ENCODE measurements at places on chromosomes 16 and 17. TPM values are rescaled to one million over a fixed set of nuclear protein-coding genes. Genes with fewer than 3 reads are reported as not detected.
A peak's percentile ranks its signal among the peaks of the same experiment; 100 is the strongest.

DNA sequence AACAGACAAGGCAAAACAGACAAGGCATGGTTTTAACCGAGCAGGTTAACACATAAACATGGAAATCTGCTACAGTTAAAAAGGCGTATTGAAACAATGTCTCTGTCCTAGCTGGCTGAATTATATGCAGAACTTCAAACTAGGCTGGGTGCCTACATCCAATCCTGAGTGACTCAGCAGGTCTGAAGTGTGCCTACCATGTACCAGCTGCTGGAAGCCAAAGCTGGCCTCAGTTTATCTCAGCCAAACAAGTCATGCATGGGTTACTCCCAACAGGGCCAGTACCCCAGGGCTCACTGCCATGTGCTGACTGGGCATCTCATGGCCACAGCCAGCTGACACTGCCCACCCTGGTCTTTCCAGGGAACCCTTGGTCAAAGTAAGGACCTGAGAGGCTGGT, 4.0 kb downstream of the C1QBP start:
- no peak overlapping the region for H3K27ac ChIP-seq
- H3K4me3 ChIP-seq: no peak overlapping the region
- 0 out of 2 replicates have a peak, but pooled peaks cover 1% of the 10 kb centered on the region for H3K36me3 ChIP-seq
- H3K4me1 ChIP-seq: no peaks in the 10 kb centered on the region
- no peak for DNase-seq
- H3K27me3 ChIP-seq: no peaks in the 10 kb centered on the region

The PLLP gene
- 53.0 TPM for total RNA-seq

The PPP1R1B gene
- not detected for total RNA-seq

The GABARAPL2 gene
- 82.6 TPM for total RNA-seq

The VWA3A gene
- total RNA-seq: not detected

The IL34 gene
- 0.49 TPM for total RNA-seq

- H3K36me3 ChIP-seq: no peaks in the 10 kb centered on the region
- DNase-seq: peak; percentile 43
- H3K27me3 ChIP-seq: no peaks in the 10 kb centered on the region
- no peak overlapping the region for H3K4me3 ChIP-seq
- no peak overlapping the region for H3K27ac ChIP-seq
- H3K4me1 ChIP-seq: peaks cover 24% of the 10 kb centered on the region
Observed at GRCh38 chr16:25065899-25066298, 45.6 kb upstream of the LCMT1 start.

The SLC52A1 gene
- not detected for total RNA-seq

DNA sequence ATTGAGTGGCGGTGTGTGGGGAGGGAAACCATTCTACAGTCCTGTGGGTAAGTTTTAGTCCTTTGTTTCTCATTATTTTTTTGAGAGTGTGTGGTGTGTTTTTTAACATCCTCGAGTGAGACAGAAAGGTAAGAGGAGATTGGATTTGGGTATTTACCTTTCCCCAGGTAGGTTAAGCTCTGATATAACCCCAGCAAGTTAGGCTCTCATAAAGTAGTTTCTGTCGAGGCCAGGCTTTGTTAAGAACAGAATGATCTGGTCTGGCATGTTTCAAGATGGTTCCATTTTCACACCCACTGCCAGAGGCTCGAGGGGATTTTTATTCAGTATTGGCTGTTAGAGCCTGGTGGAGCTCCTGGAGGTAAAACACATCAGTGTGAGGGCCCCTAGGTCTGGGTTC, 62.9 kb downstream of the BCAS3 start:
- peaks cover 5% of the 10 kb centered on the region for H3K4me1 ChIP-seq
- H3K27me3 ChIP-seq: no peaks in the 10 kb centered on the region
- no peak for DNase-seq
- no peaks in the 10 kb centered on the region for H3K36me3 ChIP-seq
- no peak overlapping the region for H3K27ac ChIP-seq

DNA sequence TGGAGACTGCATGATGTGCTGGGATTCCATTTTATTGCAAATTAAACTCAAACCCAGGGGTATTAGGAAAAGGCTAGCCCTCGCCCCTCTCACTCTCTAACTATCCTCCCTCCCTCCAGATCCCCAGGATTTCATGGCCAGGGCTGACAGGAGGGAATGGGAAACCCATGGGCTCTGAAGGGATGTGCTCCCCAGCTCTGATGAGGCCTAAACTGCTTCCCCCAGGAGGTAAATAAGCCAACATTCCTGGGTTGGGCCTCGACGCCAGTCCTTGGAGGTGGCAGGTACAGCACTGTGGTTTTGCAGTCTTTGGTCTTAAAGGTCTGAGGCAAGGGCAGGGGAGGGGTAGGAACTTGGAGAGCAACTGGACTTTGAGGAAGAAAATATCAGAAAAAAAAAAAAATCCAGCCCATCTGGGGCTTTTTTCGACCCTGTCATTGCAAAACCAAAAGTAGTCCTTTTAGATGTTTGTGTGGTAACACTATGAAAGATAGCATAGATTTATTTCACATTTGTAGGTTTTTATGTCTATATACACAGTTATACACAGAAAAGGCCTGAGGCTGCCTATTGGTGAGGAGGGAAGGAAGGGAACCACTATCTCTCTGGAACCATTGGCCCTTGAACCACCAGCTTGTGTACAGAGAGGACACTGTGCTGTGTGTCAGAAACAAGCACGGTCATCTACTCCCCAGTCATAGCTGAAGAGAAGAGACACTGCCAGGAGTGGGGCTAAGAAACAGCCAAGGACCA, 12.0 kb downstream of the C17orf113 start:
- no peak overlapping the region for H3K4me3 ChIP-seq
- H3K36me3 ChIP-seq: peaks cover 1% of the 10 kb centered on the region
- H3K27ac ChIP-seq: no peak overlapping the region
- no peaks in the 10 kb centered on the region for H3K4me1 ChIP-seq

DNA sequence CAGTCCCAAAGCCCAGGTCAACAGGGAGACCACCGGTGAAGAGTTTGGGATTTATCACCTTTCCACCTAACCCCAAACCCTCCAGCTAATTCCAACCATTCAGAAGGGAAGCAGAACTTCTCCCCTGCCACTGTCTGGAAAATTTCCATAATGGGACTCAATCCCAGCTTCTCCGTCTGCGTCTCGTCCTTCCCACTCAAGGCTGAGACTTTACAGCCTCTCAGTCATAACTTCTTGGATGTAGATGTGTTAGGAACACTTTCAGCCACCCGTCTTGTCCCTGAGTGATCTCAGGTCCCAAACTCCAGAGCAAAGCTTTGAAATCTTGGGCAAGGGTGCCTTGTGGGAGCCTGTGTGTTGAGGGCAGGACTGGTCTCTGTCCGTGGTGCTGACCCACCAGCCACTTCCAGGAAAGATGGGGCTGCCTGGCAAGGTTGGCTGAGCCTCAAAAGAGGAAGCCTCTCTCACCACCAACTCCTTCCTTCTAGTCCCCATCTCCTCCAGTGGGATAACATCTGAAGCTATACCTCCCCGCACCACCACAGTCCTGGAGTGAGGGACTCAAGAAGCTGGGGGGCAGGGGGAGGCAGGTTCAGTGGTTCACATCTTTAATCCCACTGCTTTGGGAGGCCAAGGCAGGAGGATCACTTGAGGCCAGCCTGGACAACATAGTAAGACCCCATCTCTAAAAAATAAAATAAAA, 9.3 kb downstream of the GAS2L2 start:
- no peak overlapping the region for H3K27ac ChIP-seq
- no peaks in the 10 kb centered on the region for H3K36me3 ChIP-seq
- H3K27me3 ChIP-seq: no peaks in the 10 kb centered on the region
- no peak overlapping the region for H3K4me3 ChIP-seq
- peak; percentile 58 for DNase-seq
- no peaks in the 10 kb centered on the region for H3K4me1 ChIP-seq

The MYL11 gene
- total RNA-seq: 2.9 TPM

DNA sequence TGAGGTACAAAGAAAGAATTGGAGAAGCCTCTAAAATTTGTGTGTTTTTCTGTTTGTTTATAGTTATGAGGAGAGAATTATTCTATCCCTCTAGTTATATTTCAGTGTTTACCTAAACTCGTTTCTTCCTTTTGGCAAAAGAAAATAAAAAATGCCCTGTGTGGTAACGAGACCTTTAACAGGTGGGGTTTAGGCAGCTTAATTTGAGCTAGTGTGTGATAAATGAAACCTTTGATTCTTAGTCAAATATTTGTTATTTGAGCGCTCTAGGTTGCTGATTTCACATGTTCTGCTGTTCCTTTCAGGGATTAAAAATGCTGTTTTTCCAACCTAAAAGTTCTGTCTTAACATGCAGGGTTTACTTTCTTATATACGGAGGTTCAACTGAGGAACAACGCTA, 17.5 kb downstream of the ERCC4 start:
- DNase-seq: no peak
- H3K27me3 ChIP-seq: no peaks in the 10 kb centered on the region
- peaks cover 23% of the 10 kb centered on the region for H3K4me1 ChIP-seq
- H3K4me3 ChIP-seq: no peak overlapping the region

- H3K4me3 ChIP-seq: no peak overlapping the region
- H3K27me3 ChIP-seq: no peaks in the 10 kb centered on the region
- no peaks in the 10 kb centered on the region for H3K4me1 ChIP-seq
- H3K36me3 ChIP-seq: no peaks in the 10 kb centered on the region
- no peak overlapping the region for H3K27ac ChIP-seq
- DNase-seq: no peak
Observed at GRCh38 chr16:84834403-84834772, 14.6 kb downstream of the CRISPLD2 start.

DNA sequence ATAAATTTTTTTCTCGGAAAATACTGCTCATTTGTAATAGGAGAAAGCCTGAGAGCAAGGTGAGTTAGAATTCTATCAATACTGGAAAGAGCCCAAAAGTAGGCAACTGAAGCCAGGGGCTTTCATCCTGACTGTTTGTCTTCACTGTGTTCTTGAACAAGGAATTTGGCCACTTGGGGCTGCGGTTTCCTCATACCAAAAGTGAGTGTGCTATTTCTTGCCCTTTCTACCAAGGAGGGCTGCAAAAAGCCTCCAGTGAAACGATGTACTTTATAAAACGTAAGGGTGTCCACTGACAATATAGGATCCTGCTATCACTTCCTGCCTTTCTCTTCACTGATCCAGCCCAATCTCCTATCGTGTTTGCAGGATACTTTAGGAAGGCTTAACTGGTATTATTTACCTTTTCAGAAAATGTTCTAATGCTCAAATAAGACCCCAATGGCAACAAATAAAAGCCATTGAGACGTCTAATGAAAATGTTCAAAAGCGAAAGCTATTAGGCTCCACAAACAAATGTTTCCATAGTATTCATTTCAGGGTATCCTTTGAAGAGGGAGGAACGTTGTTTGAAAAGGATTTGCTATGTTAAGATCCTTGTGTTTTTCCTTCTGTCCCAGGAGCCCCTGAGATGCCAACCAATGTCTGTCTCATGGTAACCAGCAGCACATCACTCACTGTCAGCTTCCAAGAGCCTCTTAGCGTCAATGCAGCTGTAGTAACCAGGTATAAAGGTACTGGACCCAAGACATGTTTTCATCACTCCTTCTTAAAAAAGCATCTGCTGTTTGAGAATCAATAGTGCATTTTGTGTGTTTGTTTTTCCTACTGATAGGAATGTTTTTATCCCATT, 219.3 kb upstream of the NOG start:
- peaks cover 29% of the 10 kb centered on the region for H3K4me1 ChIP-seq
- peak overlapping the region; percentile 73 for H3K27ac ChIP-seq
- no peak overlapping the region for H3K4me3 ChIP-seq
- H3K36me3 ChIP-seq: no peaks in the 10 kb centered on the region

The HOXB8 gene
- 0.39 TPM for total RNA-seq

DNA sequence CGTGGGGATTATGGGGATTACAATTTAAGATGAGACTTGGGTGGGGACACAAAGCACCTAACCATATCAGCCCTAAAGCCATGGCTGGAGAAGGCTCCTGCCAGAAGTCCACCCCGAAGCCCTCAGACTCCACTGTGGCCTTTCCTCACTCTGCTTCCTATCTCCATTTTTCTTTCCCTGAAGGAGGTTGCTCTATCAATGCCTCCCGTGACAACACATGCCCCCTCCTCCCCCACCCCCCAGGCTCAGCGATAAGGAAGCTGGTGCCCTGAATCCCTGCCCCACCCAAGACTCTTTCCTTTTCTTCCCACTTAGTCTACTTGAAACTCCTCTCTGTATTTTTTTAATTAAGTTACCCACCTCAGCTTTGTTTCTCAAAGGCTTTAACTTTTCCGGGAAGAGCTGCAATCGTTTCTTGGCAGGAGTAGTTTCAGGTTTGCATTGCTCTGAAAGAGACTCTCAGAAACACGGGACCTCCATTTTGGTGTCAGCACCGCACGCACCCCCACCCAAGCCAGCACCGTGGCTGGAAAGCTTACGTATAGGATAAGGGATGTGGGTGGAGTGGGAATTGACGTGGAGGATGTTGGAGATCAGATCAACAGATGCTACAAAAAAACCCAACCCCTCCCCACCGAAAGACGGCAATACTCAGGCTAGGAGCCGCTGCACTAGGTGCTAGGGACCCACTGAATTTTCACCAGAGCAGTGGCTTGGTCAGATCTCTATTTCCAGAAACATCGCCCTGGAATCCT, 15.2 kb upstream of the CA4 start:
- peak; percentile 31 for DNase-seq
- peak overlapping the region; percentile 95 for H3K4me3 ChIP-seq
- H3K27me3 ChIP-seq: no peaks in the 10 kb centered on the region
- peak overlapping the region; percentile 61 for H3K27ac ChIP-seq
- no peaks in the 10 kb centered on the region for H3K36me3 ChIP-seq

The DLG4 gene
- 1.8 TPM for total RNA-seq

GRCh38 chr17:50244771-50245170, 29.5 kb upstream of the TMEM92 start:
- H3K4me1 ChIP-seq: no peaks in the 10 kb centered on the region
- H3K27ac ChIP-seq: no peak overlapping the region
- H3K27me3 ChIP-seq: no peaks in the 10 kb centered on the region
- no peak for DNase-seq
- H3K36me3 ChIP-seq: no peaks in the 10 kb centered on the region

DNA sequence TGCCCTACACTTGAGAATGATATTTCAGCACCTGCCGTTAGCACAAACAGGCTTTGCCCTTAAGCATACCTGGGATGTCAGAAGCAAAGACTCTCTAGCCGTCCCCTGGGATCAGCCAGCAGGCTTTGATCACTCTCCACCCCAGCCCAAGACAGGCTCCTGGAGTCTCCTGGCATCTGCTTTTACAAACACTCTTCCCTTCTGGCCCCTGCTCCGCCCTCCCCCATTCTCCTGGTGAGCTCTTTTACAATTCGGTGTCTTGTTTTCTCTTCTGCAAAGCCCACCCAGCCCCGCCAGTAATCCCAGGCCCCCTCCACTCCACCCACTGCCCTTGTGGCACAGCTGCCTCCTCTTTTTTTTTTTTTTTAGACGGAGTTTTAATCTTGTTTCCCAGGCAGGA, 50.4 kb downstream of the KATNIP start:
- no peak for DNase-seq
- no peaks in the 10 kb centered on the region for H3K27me3 ChIP-seq
- no peaks in the 10 kb centered on the region for H3K4me1 ChIP-seq
- no peak overlapping the region for H3K27ac ChIP-seq
- no peaks in the 10 kb centered on the region for H3K36me3 ChIP-seq

Measured in Caco-2 (cell line).